ENCODE measurements at places on chromosomes 11 and 22.

DNA sequence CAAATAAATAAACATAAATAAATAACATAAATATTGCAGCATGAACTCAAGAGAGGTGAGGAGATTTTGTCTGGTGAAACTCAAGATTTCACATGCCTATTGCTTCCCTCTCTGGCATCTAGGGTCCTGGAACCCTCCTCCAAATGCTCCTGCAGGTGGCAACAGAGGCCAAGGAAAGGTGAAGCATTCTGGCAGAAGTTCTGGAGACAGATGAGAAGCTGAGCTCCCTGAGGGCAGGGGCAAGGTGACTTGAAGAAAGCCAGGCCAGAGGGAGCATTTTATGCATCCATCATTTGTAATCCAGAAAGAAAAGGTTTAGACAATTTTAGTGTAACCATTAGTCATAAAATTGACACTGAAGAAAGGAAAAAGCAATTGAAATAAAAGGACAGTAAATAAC, 64.9 kb downstream of the ENDOD1 start:
- DNase-seq, result peak; percentile 59

GRCh38 chr22:48886604-48887393, 940.9 kb downstream of the BRD1 start:
- DNase-seq, result no peak

- DNase-seq, result no peak
Observed at GRCh38 chr11:64063777-64064176, 28.0 kb downstream of the FLRT1 start.

GRCh38 chr11:43868852-43869567, 11.6 kb upstream of the ALKBH3 start:
- DNase-seq, result peak; percentile 59

DNA sequence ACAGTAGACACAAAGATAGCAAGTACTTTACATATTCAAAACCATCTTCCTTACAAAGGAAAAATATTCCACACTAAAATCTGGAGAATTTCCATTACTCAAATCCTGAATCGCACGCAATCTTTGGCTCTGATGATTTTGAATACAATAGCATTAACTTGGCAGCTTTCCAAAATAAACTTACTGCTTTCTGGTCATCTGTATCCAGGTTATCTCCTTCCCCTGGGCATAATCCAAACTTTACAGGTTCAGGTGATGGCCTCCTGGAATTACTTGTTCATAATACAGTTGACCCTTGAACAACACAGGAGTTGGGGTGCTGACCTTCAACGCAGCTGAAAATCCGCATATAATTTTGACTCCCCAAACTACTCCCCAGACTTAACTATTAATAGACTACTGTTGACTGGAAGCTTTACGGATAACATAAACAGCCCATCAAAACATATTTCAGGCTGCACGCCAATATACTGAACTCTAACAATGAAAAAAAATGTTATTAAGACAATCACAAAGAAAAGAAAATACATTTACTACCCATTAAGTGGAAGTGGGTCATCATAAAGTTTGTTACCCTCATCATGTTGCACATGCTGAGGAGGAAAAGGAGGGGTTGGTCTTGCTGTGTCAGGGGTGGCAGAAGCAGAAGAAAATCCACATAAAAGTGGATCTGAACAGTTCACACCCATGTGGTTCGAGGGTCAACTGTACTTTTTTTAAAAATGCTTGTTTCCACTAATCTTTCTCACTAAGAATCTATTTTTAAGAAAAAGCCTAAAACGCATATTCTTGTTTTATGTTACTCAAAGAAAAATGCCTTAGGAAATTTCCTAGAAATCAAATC, 6.5 kb downstream of the MTMR2 start:
- no peak for DNase-seq

DNA sequence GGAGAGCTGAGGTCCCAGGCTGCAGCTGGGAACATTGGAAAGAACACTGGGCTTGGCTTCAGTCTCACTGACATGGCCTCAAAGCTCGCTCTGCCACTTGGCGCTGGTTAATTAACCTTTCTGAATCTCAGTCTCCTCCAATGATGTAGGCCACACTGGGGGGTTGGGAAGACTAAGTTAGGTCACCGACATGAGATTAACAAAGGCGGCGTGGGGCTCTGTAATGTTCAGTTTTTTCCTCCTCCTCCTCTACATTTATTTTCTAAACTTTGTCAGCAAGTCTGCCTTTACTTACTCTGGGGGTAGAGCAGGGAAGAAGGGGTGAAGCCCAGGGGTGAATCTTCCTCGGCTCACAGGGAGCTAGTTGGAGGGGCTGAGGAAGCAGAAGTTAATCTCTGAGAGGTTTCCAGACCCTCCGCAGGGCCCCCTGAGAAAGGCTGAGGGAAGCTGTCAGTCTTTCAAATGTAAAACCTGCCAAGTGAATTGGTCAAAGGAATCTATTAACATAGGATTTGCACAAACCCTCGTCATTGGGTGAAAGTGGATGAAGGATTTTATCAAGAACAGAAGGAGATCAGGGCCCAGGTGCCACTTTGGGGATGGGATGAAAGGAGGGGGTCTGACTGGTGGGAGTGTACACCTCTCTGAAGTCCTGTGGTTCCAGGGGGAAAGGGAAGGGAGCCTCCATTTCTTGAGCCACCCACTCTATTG, 32.1 kb upstream of the TENM4 start:
- DNase-seq, result no peak

DNA sequence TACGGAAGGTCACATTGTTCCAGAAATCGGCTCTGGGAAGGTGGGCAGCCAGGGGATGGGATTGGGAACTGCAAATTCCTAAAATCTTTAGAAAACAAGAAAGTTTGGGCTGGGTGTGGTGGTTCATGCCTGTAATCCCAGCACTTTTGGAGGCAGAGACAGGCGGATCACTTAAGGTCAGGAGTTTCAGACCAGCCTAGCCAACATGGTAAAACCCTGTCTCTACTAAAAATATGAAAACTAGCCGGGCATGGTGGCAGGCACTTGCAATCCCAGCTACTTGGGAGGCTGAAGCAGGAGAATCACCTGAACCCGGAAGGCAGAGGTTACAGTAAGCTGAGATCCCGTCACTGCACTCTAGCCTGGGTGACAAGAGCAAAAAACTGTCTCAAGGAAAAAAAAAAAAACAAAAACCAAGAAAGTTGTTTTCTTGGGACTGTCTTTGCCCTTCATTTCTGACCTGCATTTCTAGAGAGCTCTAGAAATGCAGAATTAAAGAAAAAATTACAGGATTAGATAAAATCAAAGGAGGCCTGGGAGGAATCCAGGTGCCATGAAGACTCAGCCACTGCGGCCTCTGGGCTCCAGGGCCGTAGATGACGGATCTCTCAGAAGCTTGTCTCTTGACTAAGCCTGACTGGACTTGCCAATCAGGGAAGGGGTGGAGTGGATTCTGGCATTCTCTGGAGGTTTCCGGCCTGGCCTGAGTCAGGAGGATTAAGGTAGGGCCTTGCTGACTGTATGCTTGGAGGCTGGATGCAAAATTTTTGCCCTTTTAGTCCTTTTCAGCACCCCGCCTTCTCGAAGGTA, 5.3 kb upstream of the MALAT1 start:
- no peak for DNase-seq

- DNase-seq, result no peak
Observed at GRCh38 chr11:66004186-66004585, 1.9 kb downstream of the BANF1 start.

DNA sequence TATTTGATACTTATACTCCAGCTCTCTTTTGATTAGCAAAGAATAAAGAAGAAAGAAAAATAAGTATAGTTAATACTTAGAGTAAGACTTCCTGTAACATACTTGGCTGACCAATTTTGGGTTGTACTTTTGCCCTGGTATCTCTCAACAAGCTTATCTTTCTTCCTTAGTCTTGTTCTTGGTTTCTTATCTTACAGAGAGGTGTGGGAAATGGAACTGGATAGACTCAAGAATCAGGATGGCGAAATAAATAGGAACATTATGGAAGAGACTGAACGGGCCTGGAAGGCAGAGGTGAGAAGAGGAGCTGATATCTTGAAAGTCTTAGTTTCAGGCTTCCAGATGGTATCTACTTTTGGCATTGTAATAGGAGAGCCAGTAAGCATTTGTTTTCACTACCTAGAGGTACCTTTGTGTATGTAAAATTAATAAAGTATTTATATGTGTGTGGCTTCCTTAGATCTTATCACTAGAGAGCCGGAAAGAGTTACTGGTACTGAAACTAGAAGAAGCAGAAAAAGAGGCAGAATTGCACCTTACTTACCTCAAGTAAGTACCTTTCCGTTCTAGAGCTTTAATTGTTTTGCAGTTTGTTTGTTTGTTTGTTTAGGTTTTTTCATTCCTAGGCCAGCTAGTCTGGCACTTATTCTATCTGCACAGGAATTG, 11.3 kb upstream of the BACE1-AS start:
- peak; percentile 37 for DNase-seq

GRCh38 chr11:10770626-10771254, 19.7 kb downstream of the CTR9 start:
- peak; percentile 5 for DNase-seq

DNA sequence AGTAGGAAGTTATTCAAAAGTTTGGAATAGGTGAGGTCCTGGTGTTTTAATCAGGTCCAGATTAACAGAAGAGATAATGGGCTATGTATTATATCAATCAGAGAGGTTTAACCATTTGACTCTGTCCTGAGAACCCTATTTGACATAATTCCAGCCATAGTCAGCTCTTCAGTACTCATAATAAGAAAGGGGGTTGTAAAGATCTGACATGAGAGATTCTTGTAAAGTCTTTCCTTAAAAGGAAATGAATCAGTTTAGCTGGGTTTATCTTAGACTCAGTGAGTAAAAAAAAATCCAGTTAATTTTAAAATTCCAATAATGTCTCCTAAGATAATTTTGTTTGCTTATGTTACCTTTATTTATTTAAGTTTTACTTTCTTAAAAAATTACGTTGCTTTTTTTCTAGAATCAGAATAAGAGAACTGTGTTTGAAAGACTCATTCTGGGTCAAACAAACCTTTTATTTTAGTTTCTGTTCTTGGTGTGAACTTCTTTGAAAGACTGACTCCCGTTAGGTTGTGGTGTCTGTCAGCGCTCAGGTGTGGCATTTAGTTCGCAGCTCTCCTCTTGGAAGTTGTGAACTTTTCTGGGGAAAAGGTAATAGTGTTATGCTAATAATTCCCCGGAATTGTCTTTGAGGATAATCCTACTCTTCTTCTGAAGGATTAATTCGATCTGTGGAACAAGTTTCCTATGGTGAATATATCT, 20.5 kb downstream of the NUCB2 start:
- no peak for DNase-seq

- no peak for DNase-seq
Observed at GRCh38 chr11:77201370-77201769, 73.3 kb downstream of the MYO7A start.

DNA sequence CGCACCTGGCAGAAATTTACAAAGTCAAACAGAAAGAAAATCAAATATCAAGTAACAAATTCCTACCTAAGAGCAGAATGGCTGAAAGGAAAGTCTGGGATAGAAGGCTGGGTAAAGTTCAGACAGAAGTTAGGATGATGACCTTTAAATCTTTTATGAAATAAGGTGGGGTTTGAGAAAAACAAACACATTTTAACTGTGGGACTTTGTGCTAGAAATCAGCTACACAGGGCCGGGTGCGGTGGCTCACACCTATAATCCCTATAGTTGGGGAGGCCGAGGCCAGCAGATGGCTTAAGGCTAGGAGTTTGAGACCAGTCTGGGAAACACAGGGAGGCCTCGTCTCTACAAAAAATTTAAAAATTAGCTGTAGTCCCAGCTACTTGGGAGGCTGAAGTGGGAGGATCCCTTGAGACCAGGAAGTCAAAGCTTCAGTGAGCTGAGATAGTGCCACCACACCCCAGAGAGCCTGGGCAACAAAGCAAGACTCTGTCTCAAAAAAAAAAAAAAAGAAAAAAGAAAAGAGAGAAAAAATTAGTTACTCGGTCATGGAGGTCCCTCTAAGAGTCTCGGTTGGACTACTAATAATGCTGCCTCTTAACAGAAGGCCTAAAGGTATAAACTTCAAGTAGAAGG, 119.7 kb upstream of the BID start:
- DNase-seq, result no peak

DNA sequence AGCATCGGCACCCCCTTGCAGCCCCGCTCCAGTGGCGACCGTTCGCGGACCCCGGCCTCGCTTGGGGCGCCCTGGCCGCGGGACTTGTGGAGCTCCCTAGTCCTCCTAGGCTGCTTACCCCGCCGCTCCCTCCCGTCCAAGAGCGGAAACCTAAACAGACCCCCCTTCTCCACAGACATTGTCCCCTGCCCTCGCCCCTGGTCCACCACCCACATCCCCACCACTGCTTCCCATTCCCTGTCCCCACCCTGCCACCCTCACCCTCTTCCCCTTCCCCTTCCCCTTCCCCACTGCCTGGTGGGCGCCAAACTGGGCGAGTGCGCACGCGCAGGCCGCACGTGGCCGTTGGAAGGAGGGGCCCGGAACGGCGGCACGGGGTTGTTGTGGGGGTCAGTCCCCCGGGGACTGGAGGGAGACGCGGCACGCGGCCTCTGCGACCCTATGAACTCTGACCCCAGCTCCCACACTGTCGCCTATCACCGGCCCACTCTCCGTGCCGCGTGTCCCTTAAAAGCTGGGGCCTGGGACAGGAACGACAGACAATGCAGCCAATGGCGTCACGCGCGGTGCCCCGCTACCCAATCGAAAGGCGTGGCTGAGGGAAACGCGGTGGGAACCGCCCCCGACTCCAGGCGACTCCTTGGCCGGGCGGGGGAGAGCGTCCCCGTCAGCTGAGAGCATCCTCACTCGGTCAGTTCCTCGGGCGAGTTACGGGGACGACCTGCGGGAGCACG, at the start of gene SNX32:
Gene SNX32, plus strand, starts transcription at position 667 of the 734 bp plus-strand sequence. CDS start 103 bp downstream, outside the sequence.
- DNase-seq, result peak; percentile 91

GRCh38 chr11:112172362-112172994, 2.8 kb upstream of the BCO2 start:
- DNase-seq, result no peak

DNA sequence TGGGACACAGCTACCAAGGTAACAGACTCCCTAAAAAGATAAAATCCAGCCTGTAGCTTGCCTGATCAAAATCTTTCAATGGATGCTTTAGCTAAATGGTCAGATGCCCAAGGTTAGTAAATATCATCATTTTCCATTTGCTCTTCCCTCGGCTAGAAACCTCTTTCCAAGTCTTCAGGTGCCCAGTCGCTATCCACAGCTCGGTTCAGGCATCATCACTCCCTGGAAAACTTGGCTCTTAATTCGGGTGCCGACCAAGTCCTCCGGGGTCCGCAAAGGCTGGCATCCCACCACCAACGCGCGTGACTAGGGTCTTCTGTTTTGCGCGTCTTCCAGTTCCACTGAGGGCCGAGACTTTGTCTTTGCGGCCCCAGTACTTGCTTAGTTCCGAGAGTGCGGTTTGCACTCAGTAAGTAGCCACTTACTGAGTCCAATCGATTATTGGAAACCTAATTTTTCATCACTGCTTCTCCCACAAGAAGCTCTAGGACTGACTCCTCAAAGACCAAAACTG, 44.3 kb downstream of the OR4D9 start:
- no peak for DNase-seq

DNA sequence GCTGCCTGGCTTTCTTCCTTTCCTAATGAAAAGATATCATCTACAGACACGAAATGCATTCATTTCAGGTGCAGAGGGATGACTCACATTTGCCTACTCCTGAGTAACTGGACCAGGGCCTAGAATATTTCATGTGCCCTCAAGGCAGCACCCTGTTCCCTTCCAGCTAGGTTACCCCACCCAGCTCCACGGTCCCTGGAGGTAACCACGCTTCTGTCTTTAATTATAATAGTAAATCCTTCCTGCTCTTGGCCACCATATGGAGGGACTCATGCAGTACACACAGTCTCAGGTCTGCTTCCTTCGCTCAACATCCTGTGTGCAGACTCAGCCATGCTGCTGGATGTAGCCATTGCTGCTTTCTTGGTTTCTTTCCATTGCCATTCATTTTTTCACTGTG, 22.3 kb downstream of the DHCR7 start:
- DNase-seq, result no peak

- DNase-seq, result no peak
Observed at GRCh38 chr11:119160151-119160550, 8.4 kb upstream of the NLRX1 start.

GRCh38 chr11:130947889-130948288, 31.6 kb upstream of the SNX19 start:
- no peak for DNase-seq
